ENCODE measurements at places on chromosomes 5 and 9.

- DNase-seq: no peak
These were observed 2.0 kb downstream of the TENT4A start for GRCh38 chr5:6715271-6715670.

DNA sequence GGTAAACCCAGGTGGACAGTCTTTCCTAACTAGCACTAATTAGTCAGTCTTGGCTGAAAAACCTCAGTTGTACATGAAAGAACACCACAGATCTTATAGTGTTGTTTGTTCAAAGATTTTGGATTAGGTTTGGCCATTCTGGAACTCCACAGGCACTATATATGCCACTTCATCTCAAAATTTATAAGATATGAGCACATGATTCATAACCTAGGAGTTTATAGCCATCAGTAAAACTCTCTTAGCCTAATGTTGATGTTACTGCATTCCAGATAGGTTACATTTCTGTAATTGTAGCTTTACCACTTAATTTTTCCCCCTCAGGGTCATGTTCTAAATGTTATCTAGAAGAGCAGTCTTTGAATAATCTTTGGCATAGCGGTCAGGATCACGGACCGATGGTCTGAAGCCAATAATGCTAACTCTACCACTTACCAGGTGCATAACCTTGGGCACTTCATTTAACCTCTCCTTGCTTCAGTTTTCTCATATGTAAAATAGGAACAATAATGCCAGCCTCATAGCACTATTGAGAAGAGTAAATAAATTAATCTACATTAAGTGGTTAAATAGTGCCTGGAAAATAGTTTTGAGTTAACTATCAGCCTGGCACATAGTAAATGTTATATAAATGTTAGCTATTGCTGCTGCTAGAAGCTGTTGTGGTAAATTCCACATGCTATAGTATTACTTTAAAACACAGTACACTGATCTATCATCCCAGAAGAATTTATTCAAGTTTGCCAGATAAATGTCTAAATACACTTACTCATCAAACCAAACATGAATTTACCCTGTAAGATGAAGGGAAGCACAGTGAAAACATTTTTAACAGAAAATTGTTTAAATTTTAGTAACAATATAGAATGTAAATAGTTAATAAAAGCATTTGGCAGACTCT, 743.9 kb downstream of the NR2F1-AS1 start:
- no peak for DNase-seq

- no peak for DNase-seq
These were observed 33.1 kb upstream of the MVB12B start for GRCh38 chr9:126293522-126293889.

GRCh38 chr9:93114984-93115335, 18.9 kb downstream of the CARD19 start:
- no peak for DNase-seq

DNA sequence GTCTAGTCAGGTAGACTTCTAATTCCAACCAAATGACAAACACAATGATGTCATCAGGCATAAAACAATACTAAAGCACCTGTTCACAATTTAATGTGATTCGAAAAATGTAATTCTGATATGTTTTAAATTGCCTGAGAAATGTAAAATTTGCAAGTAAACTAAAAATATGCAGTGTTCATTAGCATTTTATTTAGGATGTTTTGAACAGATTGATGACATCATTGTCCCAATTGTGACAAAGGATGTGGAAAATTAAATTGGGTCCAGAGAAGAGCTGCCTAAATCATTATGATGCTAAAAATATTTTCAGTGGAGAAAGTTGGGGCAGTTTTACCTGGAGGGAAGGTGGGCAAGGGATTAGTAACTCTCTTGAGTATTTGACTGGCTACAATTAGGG, 86.5 kb downstream of the CFAP90 start:
- DNase-seq: no peak

DNA sequence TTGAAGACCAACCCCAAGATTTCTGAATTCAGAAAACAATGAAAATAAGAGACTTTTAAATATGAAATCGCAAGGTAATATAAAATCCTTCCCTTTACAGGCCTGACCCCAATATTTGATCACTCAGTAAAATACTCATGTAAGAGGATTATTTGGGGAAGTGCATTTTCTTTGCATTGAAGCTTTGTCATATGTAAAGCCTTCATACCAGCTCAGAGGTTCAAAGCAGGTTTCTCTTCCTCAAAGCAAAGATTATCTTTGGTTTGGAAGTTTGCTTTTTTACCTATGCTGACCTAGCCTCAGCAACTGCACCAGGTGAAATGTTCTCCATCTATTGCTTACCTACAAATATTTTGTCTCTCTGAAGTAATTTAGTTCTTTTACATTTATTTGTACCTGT, 106.5 kb upstream of the PARP8 start:
- no peak for DNase-seq

GRCh38 chr5:135129307-135129706, 95.3 kb upstream of the PITX1 start:
- no peak for DNase-seq

- no peak for DNase-seq
These were observed 167.4 kb downstream of the ELAVL2 start for GRCh38 chr9:23658376-23659258.

DNA sequence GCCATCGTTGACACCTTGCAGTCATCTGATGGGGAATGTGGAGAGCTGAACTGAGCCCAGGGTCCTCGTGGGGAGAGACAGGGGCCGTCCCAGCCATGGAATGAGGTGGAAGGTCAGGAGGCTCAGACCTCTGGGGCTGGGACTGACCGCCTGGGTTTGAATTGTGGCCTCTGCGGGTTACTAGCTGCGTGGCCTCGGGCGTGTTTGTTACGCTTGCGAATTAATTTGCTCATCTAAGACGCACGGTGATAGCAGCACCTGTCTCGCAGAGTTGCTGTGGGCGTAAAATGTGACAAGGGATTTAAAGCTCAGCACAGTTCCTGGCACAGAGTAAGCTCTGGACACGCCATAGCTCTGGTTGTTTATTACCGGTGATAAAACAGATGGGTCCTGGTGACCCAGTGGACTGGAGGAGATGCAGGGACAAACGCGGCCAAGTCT, 19.4 kb upstream of the DAB2IP start:
- no peak for DNase-seq

- no peak for DNase-seq
These were observed 15.4 kb downstream of the SLC36A3 start for GRCh38 chr5:151288180-151288579.

DNA sequence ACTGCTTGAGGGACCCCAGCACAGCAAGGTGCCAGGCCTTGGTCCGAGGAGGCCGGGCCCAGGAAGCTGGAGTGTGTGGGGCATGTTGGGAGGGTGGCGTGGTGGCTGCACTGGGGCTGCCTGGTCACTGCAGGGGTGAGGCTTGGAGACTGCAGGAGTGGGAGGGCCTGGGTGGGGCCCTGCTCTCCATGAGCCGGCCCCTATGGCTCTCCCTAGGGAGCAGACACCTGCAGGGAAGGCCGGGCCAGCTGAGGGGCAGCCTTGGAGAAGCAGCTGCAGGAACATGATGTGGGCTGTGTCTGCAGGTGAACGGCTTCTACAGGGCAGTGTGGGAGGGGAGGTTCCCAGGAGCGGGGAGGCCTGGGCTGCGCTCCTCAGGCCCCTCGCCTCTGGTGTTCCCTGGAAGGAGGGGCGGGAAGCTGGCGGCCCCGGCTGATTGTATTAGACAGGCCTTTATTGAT, 41.7 kb upstream of the TMEM250 start:
- no peak for DNase-seq

DNA sequence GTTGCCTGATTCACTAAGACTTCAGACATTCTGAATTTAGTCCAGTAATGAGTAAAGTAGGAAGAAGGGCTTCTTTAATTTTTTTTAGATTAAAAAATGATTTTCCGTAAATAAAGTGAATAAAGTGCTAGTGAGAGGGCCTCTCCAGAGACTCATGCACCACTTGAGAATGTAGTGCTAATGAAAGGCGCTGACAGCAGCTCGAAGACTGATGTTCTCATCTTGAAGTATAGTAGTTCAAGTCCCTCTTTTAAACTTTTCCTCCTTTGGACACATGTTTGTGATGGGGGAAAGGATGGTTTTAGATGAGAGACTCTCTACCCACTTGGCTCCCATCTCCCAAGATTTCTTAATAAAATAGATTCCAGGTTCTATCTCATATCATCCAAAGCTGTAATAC, 48.5 kb downstream of the G3BP1 start:
- no peak for DNase-seq

DNA sequence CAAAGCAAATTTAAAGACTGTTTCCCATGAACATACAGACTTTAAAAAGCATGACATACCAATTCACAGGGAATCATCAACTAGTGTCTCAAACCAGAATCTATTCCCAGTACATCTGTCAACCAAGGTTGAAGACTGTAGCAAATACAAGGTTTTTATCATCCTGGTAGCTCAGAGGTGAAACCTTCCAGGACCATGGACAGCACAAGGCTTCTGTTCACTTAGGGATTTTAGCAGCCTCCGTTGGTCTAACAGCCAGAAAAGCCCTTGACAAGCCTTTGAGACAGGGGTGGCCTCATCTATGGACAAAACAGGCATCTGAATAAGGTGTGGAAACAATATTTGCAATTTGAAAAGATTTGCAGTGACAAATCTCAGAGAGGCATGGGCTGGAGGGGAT, 119.0 kb downstream of the TRIM32 start:
- no peak for DNase-seq

DNA sequence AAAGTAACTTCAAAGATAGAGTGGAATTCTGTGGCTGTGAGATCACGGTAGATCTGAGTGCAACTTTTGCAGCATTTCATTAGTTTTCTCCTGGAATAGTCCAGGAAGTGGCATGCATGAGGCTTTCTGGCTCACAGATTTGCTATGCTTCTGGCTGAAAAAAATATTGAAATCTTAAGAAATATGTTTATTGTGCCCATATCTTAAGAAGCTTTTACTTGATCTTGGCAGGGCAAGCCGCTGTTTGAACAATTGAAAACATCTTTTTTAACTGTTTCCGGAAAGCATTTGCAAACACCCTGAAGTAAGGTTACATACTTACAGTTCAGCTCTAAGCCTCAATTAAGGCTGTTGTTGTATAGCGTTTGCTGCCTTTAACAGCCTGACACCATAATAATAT, 135.7 kb upstream of the GDNF start:
- no peak for DNase-seq

DNA sequence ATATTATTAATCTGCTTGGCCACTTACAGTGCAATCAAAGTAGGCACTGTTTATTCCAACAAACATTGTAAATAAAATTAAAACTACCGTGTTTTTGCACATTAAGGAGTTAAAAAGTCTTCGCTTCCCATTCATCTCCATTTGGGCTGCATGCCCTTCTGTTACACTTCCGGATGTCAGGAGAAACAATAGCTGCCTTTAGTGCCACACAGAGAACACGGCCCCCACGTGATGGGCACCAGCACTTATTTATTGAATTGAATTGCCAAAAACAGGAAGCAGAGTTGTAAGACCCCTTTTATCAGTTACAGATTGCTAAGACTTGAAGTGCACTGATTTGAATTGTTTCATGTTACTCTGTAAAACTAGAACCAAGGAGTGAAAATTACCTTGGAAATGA, 80.4 kb downstream of the LHFPL2 start:
- DNase-seq: no peak

DNA sequence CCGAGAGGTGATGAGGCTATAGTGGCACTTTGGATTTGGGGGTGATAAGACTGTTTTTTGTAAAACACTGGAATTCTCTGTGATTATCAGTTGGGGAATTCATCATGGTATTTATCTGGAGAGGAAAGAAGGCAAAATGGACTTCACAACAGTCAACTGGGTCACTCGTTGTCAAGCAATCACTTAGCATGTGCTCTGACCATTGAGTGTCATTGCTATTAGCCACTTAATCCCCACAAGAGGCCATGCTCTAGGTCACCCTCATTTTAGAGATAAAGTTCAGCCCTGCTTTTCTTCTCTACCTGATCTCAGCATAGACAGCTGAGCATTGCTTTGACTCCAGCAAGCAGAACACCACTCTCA, 160.1 kb upstream of the PITX1 start:
- DNase-seq: no peak

GRCh38 chr5:179771311-179771895, 22.4 kb upstream of the LTC4S start:
- no peak for DNase-seq

- DNase-seq: no peak
These were observed 39.2 kb downstream of the ARRDC3 start for GRCh38 chr5:91343916-91344315.

GRCh38 chr5:67986761-67987160, 228.8 kb upstream of the PIK3R1 start:
- no peak for DNase-seq

- no peak for DNase-seq
These were observed 351.1 kb upstream of the IRX2 start for GRCh38 chr5:3102531-3102930.

GRCh38 chr5:96615223-96615622, 47.0 kb upstream of the CAST start:
- DNase-seq: no peak

GRCh38 chr5:113902917-113903660, 389.6 kb downstream of the YTHDC2 start:
- DNase-seq: no peak

DNA sequence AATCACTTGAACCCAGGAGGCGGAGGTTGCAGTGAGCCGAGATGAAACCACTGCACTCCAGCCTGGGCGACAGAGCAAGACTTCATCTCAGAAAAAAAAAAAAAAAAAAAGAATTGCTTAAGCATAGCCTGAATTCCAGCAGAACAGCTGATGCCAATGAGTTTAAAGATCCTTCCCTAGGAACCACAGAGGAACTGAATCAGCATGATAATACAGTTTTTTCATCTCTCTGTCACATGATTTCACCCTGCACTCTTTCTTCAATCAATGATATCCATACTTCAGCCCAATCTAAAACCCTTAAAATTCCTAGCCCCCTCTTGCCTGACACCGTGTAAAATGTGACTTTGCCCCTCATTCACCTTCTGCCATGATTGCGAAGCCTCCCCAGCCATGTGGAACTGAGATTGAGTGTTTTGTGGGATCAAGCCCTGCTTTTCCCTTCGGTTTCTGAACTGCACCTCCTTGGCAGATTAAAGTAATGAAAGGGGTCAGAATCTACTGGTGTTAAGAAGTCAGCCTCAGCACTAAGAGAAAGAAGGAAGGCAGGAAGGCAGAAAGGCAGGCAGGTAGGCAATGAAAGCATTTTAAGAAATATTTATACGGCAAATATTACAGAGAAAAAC, 20.9 kb upstream of the DMXL1 start:
- no peak for DNase-seq

DNA sequence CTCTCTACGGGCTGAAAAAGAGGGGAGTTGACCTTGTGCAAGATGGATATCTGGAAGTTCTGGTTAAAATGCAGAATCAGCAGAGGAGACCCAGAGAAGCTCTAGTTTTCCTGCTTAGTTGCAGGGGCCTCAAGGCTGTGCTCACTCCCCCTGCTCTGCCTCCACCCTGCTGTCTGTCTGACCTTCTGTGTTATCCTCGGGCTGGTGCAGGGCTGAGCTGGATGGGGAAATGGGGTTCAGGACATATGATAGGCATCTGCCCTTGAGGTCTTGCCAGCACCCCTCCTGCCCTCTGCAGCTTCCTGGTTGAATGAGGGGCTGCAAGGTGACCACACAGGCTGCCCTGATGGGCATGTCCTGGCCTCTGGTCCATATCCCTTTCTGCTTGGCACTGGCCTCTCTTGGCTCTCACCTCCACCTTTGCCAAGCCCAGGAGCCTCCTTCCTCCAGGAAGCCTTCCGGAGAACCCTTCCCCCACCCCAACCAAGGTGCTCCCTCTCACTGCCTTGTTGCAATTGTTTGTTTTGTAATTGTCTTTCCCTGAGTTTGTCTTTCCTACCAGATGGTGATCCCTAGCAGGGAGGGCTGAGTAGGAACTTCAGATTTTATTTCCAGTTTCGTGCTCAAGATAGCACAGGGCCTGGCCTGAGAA, 1.3 kb downstream of the TMEM268 start:
- DNase-seq: no peak

Measured in activated naive CD4-positive, alpha-beta T cell treated with Interleukin-2 at 50 U/mL for 16 hours (primary cell).